ENCODE measurements at places on chromosomes 3 and 15.

DNA sequence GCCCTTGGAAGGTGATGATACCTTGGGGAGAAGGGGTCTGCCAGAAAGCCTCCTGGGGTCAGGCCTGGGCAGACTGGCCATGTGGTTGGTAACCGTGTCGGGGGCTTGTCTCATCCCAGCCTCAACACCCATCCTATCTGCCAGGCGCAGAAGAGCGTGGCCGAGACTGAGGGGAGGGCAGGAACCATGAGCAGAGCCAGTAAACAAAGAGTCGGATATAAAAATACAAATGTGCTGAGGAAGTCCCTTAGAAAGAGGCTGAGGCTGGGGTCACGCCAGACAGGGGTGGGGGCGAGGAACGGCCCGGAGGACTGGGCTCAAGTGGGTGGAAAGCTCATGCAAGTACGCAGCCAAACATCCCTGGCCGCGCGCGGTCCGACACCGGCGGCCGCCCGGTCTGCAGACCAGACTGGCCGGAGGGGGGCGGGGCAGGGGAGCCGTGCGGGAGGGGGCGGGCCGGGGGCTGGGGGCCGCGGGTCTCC, 1.9 kb downstream of the CAMK2N2 start:
- no peak for DNase-seq

- no peak for DNase-seq
Measured at GRCh38 chr3:31815006-31815405, 166.1 kb downstream of the OSBPL10 start.

GRCh38 chr15:66940368-66940767, 125.0 kb upstream of the SMAD3 start:
- no peak for DNase-seq

DNA sequence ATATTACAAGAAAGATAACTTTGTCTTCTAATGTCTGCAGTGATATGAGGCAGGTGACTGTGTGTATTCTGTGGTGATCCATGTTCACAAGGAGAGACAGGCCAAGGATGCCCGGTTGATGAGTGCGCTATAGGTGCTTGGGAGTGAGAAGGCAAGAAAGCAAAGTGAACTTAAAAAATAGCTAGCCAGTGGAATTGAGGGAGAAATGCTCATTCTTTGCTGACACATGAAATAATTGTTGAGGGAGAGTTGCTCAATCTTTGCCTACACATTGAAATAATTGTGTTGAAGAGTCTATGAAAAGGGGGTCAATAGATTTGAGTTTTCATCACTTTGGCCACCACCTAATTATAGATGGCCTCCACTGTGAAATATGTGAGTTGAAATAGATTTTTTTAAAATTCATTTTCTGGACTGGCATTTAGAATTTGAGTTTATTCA, 156.3 kb downstream of the LPP start:
- no peak for DNase-seq

DNA sequence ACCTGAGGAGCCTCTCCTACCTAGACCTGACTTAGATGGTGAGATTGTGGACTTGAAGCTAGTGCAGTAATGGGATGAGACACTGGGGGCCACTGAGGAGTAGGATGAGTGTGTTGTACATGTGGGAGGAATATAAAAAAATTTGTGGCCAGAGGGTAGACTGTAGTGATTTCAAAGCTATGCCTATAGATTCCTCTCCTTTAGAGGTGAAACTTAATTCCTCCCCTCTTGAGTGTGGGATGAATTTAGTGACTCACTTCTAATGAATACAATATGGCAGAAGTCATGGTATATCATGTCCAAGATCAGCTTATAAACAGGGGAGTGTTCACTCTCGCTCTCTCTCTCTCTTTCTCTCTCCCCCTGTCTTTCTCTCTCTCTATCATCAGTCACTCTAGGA, 6.7 kb downstream of the ZNF860 start:
- no peak for DNase-seq

GRCh38 chr15:74795966-74796625, 14.2 kb downstream of the CSK start:
- no peak for DNase-seq

GRCh38 chr15:51652084-51652668, 29.1 kb upstream of the SCG3 start:
- no peak for DNase-seq

DNA sequence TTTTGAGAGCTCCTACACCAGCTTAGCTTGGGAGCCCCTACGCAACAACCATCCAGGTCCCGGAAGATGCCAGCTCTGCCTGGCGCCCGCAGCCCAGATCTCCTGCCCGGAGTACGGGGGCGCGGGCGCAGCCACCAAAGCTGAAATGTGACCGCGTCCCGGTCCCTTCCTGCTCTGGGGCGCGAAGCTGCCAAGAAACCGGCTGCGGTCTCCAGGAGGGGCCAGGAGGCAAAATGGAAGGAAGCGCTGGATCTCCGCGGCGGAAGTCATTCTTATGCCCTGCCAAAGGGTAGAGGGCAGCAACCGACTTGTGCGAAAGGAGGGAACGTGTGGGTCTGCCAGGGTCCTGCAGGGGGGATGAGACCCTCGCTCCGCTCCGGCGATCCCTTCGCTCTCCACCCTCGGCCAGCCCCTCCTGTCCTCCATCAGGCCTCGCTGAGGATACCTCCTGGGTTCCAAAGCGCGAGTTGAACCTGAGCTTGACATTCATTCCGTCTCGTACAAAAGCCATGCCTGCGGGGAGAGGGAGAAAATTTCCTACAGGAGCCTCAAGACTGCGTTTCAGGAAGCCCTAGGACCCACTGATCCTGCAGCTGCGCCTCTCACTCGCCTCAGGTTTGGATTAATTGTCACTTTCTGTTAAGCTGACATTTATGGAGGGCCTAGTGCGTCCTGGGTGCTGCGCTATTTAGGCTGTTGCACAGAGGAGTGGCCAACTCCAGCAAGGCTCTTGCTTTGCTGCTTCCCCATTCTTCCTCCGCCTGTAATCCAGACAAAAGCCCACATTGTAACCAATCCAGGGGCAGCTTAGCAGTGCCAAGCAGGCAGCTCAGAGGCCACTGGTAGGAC, 98.3 kb upstream of the VGLL3 start:
- DNase-seq: no peak

- DNase-seq: no peak
Measured at GRCh38 chr3:192494174-192494573, 233.2 kb downstream of the FGF12 start.

DNA sequence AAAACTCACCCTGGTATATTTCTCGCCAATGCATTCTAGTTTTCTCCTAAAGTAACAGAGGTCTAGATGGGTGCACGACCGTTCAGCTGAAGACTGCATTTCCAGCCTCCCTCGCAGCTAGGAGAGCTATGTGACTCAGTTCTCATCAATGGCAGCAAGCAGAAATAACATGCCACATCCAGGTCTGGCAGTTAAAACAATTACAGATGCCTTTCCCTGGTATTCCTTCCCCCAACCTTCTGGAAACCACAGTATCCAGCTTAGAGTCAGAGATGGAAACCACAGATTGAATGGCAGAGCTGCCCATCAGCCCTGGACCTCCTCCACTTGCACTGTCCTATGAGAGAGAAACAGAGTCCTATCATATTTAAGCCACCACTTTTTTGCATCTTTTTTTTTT, 4.8 kb downstream of the HAPLN3 start:
- no peak for DNase-seq

DNA sequence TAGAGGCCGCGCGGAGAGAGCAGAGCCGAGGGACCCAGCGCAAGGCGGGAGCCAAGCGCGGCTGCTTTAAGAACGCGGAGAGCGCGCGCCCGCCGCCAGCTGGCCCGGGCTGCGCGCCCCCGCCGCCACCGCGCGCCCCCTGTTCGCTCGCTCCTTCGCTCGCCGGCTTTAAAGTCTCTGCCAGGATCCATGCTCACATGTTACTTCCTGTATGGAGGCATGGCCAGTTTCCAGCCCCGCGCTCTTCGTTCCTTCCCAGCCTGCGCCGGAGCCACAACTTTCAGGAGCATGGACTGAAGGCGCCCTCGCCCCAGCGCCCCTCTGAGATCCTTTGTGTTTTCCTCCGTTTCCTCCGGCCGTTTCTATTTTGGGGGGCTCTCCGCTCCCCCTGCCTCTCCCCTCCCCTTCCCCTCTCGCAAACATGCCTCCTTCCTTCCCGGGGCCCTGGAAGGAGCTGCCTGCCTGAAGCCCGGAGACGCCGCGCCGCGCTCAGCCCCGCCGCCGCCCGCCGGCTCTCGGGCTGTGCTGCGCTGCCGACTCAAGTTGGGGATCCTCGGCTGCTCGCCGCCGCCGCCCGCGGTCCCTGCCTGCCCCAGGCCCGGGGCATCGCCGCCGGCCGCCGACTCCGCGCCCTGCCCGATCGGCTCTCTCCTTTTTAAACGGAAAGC, at the start of gene PTPRG:
Gene PTPRG, plus strand, starts transcription at position 198 of the 668 bp plus-strand sequence. CDS start 717 bp downstream, outside the sequence.
- no peak for DNase-seq

- no peak for DNase-seq
Measured at GRCh38 chr3:24359102-24359501, 135.5 kb downstream of the THRB start.

DNA sequence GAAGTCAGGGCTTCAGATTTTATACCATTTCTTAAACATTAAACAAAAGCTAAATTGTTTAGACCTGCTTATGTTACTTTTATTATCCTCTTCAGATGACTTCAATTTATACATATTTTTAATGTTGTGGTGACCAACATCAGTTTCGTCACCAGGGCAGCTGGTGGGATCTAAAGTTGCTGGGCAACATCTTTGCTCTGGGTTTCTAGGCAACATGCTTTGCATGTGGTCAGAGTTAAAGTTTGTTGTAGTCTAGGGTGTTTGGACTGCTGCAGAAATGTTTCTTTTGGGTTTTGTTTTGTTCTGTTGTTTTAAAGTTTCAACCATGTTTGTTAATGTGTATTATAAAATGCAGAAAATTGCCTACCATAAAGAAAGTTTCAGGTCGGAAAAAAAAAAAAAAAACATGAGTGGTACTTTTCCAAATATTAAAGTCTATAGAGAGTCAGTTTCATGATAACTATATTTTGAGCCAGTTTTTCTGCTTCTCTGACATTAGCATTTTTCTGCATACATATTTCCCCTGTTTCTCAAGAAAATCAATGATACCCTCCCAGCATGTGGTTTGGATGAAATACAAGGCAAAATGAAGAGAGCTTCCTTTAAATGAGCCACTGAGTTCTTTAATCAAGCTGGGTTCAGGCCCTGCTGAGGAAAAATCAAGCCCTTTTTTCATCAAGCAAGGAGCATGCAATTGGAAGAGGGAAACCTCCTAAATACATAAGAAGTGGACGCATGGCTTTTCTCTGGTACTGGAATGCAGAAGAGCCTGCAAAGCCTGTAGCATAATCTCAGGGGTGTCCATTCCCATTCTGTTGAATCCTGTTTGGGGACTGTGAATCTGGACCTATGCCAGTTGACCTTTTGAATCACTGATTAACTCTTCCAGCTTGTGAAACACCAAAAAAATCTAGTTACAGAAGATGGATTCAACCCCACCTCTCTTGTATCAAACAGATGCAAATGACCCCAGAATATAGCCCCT, 35.0 kb upstream of the VGLL3 start:
- DNase-seq: no peak

GRCh38 chr3:181860235-181860634, 148.5 kb downstream of the SOX2 start:
- DNase-seq: no peak

DNA sequence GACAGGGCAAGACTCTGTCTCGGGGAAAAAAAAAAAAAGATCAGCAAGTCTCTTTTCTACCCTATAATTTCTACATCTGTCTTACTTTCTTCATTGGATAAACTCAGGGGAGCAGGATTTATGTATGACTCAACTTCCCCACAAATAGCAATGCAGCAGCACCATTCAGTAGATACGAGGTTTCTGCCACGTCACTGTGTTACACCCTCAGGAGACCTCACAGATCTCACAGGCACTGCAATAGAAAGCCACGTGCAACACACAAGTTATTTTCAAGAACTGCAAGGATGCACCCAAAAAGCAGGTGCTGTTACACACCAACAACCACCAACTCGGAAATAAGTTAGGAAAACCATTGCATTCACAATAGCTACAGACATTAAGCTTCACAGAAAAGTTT, 30.2 kb downstream of the TSPAN3 start:
- DNase-seq: no peak

DNA sequence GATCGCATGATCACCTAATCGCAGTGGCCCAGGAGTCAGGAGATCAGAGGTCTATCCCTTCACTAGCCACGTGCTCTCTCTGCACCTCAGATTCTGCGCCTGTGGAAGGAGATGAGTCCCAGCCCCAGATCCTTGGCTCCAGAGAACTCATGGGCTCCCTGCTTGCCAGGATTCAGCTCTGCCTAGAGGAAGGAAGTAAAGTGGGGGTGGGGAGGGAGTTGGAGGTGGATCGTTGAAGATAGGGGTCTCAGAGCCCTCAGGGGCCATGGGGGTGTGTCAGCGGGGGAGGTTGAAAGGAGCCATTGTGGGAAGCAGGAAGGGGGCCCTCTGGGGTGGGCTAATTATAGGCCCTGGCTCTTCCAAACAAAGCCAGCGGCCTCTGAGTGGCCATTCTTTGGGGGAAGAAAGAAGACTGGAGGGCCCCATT, 11.3 kb upstream of the STRA6 start:
- no peak for DNase-seq

DNA sequence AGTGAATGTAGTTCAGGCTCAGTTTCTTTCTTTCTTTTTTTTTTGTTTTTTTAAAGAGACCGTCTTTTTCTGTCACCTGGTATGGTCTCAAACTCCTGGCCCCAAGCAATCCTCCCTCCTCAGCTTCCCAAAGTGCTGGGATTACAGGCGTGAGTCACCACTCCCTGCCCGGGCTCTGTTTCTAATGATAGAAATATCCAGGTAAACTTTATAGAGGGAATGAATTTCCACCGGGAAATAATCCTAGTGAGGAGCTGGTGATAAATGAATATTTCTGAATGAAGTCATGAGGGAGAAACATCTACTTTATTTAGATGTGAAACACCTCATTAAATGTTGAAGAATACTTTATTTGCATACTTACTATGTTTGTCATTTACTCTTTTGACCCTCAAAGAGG, 7.2 kb downstream of the RNF13 start:
- no peak for DNase-seq
